ENCODE measurements at places on chromosomes 5 and 9.
A peak's percentile ranks its signal among the peaks of the same experiment; 100 is the strongest.

- DNase-seq = no peak
Observed at GRCh38 chr5:158819840-158820620, 279.7 kb downstream of the EBF1 start.

- DNase-seq = no peak
Observed at GRCh38 chr9:13841746-13842462, 472.0 kb downstream of the NFIB start.

- no peak for DNase-seq
Observed at GRCh38 chr5:14490309-14490711, 91.3 kb upstream of the OTULINL start.

DNA sequence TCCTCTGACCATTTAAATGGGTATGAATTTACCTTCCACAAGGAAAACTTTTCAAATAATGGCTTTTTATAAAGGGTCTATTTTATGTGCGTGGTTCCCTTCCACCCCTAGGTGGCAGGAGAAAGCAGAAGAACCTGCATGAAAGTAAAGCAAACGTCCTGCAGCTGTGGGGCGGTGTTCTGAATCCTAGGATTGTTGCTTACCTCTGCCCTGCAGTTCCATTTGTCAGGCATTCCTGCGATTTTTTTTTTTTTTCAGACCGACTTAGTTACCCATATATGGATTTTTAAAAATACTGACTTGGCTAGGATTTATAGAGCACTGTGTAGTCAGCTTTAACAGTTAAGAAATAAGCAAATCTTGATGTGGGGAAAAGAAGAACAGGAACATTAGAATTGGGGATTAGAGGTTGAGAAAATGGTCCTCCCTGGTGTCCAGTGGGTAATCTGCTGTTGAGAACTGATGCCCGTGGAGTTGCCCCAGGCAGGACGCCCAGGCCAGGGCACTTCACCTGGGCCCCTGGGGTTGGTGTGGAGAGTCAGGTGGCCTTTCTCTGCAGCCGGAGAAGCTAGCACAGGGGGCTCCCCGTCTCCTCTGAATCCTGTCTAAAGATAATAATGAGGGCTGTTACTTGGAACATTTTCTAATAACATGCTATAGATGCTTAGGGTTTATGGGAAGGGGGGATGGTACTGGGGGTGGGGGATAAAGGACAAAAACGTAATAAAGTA lies 30.4 kb upstream of the LTC4S start:
- DNase-seq = peak; percentile 8

GRCh38 chr9:93138171-93138764 lies 4.2 kb upstream of the NINJ1 start:
- no peak for DNase-seq

GRCh38 chr5:54700986-54701578 lies 183.5 kb downstream of the SNX18 start:
- DNase-seq = no peak

DNA sequence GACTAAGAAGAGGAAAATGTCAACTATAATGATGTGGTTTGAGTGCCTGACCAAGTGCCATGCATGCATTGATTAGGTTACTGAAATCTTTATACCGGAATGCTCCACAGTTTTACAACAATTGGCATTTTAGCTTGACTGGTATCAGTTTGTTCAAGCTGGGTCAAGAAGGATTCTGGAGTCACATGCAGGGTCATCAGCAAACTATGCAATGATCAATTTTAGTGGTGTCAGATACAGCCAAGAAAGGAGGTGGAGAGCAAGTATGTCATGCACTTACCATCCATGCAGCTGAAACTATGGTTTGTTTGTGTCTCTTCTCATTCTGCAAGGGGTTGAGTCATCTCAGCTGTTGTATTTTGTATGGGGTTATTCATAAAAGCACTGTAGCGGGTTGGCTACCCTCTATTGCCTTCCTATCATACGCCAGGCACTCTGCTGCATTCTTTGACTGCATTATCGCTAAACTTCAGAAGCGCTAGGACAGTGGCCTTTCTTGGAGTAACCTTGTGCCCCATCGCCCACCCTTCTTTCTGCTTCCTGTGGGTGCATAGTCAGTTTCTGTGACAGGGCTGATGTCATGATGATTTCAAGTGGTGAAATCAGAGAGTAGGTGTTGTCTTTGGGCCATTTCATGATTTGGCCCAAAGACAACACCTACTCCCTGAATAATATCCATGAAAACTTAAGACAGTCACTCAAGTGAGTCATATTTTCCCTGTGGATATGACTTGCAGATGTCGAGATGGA lies 145.4 kb downstream of the MTX3 start:
- DNase-seq = no peak

DNA sequence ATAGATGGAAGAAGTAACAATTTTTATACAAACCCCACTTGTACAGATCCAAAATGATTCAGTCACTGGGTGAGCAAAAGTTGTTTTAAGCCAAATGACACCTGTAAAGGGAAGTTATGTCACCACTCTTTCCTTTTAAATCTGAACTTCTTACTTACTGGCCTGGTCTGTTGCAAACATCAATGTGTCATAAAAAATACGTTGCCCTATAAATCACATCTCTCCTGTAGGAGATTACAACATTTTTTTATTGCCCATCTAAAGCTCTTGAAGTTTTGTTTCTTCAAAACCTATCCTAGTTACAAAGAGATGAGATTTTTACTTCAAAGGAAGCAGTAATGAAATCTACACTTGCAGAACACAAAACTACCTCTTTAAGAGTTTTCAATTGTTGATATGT lies 1087.8 kb upstream of the DMAC1 start:
- DNase-seq = no peak

DNA sequence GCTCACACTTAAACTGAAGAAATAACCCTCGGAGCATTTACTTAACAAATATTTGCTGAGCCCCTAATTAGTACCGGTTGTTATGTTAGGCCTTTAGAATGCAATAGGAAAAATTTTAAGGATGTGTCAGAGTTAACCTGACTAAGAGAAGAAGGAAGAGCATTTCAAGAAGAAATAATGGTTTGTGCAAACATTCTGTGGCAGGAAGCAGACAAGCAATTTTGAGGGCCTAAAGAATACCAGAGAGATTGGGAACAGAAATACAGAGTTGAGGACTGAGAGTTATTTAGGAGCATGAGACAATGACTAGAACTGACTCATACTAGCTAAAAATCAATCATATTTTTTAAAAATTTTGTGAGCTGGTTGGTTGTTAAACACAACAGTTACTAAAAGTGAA lies 218.8 kb downstream of the PRR16 start:
- no peak for DNase-seq

- no peak for DNase-seq
Observed at GRCh38 chr9:133990366-133991213, 1.5 kb downstream of the VAV2 start.

DNA sequence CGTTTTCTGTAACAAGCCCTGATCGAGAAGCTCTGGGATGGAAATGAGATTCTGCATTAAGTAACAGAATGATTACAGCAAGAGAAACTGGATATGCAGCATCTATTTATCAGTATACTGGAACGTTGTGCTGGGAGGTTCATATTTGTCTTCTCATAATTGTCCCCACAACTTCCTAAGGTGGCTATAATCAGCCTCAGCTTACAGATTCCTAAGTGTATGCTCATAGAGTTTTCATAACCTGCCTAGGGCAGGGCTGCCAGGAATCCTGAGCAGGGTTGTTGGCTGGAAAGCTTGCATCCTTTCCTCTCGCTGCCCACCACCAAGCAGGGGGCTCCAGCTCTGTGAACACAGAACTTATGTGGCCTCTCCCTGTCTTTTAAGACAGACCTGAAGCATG lies 70.2 kb downstream of the FNBP1 start:
- DNase-seq = no peak

DNA sequence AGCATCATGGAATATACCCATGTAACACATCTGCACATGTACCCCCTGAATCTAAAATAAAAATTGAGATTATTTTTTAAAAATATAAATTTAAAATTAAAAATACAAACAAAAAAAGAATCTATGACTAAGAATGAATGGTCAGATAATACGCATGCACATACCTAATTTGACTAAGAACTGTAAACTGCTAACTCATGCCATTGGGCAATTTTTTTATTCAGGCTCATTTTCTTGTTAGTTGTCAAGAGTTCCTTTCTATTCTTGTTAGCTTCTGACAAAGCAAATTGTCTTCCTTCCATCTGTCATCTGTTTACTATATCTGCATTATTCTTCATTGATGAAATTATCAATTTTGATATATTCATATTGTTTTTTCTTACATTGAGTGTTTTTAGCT lies 69.5 kb upstream of the HAND1 start:
- no peak for DNase-seq

DNA sequence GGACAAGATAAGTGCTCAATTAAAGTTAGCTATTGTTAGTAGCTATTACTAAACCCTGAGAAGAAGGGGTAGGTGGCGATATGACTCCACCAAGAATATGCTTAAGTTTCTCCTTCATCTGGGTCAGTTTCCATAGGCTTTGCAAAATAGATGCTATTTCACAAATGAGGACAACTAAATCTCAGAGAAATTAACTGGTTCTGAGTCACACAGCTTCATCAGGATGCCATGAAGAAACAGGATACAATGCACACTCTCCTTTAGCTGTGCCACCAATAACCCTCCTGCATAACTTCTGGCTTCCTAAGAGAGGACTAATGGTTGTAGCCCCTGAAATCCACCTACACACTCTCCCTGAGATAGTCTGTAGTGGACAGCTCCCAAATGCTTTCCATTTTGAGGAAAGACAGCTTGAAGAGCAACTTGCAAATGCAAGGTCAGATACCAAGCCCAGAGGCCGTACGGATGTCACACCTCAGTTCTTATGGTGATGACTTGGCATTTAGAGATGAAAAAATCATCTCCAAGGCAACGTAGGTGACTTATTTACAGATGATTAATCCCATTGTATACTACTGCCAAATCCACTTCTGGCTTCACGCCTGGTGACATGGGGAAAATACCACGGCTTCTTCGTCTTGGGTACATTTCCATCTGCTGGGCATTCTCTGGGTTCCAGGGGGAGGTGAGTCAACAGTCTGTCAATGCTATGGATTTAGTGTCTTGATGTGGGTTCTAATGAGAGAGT lies 251.4 kb upstream of the IL12B start:
- no peak for DNase-seq

- no peak for DNase-seq
Observed at GRCh38 chr5:111454776-111455175, 57.6 kb downstream of the STARD4 start.

DNA sequence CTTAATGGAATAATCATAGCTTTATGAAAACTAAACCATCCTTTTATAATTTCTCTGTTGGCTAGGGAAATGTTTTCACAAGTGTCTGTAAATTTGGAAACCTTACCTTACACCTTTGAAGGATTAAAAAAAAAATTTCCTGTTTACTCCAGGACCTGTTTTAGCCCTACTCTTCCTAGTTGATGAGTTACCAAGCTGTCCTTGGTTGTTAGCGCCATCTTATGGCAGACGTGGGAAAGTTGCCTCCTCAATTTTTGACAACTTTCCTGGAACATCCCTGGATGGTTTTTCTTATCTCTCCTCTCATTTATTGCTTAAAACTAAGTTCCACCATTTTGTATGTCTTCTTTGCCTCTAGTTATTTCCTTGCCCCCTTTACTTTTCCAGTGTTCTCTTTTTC lies 25.7 kb downstream of the ZSWIM6 start:
- DNase-seq = no peak
